ENCODE measurements at places on chromosomes 11 and 22.

DNA sequence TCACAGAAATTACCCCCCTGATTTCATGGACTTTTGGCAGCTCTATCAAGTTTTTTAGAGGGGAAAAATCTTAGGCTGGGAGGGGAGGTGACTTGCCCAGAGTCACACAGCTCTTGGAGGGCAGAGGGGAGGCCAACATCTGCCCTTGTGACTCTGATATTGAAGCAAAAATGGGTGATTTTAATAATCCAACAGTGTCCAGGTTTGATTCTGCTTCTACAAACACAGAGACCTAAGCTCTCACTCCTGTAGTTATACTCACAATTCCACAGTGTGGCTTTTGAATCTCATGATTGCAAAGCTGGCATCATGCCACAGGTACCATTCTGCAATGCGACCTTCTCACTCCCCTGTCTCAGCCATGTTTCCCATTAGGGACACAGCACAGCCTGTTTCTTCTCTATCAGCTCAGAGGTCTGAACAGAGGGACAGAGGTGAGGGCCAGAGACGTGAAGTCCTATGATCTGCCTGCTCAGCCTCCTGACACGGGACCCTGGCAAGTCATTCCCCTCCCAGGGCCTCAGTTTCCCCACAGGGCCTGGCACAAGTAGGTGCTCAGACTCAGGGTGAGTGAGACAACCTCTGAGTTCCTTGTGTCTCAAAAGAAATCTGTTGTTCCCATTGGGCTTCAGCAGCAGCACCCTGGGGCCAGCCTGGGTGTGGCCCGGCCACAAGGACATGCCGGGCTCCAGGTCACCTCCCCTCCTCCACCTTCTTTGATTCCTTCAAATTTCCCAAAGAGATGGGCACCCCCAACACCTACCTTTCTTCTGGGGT is 766 bp downstream of the APOL2 start:
- no peak for DNase-seq

- no peak for DNase-seq
Observed at GRCh38 chr11:44755556-44756523, 29.1 kb downstream of the TSPAN18 start.

GRCh38 chr11:71253794-71254193 is 1.4 kb upstream of the SHANK2 start:
- DNase-seq: no peak

- DNase-seq: no peak
Observed at GRCh38 chr11:104408630-104409029, 244.7 kb upstream of the PDGFD start.

DNA sequence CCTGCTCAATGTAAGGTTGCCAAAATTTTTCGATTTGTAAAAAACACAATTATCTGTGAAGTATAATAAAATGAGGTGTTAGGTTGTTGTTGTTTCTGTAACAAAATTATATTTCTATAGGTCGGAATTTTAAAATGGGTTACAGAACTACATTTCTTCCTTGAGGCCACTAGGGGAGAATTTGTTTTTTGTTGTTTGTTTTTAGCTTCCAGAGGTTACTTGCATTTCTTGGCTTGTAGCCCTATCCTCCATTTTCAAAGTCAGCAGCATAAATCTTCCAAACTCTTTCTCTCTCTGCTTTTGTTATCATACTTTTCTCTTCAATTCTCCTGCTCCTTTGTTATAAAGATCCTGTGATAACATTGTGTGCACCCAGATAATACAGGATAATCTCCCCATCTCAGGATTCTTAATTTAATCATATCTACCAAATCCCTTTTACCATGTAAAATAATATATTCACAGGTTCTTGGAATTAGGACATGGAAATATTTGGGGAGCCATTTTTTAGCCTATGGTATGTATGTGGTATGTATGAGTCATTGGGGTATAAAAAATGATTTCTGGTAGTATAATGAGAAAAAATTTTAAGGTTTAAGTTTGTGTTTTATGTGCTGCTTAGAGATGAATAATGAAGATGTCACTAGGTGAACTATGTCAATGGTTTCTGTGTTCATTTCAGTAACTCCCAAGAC is 9.4 kb upstream of the PATL1 start:
- no peak for DNase-seq

DNA sequence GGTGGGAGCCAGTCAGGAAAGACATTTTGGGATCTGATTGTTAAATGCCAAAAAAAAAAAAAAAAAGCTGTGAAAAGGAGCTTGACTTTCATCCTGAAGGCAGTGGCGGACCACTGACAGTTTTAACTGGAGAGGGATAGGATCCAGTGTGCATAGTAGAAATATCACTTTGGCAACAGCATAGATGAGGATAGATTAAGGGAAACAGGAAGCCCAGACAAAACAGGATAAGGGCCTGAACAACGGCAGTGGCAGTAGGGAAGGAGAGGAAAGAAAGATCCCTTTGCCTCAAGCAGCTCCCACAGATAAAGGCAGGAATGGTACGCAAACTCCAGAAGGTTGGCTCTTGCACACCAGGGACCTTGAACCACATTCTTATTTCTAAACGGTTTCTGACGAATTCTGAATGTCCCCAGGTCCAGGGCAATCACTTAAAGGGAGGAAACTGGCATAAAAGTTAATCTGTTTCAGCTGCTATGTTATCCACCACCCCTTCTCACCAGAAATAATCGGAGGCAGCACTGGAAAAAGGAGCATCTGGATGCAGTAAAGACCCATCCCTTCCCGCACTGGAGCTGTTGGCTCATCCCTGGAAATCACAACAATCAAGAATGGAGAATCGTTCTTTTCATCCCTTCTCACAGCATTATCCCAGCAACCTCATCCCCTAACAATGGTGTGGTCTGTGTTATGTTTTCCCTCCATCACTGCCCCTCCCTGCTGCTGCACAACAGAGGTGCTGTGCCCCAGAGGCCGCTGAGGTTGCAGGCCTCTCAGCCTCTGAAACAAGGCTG is 99.1 kb downstream of the GAB2 start:
- DNase-seq: no peak

GRCh38 chr11:121337740-121338272 is 45.2 kb downstream of the SC5D start:
- DNase-seq: no peak

GRCh38 chr11:35641171-35641897 is 21.2 kb upstream of the TRIM44 start:
- no peak for DNase-seq

GRCh38 chr22:35582218-35582860 is 34.8 kb downstream of the MB start:
- DNase-seq: no peak

DNA sequence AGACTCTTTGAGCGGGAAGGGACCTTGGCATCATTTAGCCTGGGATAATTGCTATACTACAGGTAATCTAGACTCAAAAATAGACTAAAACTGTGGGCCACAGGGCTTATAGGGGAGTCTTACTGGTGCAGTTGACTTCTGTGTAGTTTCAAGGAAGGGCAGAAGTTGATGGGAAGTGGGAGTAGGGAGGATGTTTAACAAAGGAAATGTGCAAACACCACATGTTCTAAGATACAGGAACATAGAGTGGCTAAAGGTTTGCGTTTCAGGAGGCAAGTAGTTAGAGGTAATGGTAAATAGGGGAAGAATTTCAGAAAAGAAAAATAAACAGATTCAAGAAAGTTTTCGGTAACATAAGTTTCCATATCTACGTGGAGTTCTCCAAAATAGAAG is 14.4 kb upstream of the SORL1 start:
- no peak for DNase-seq

GRCh38 chr11:69661413-69661715 is 13.8 kb downstream of the LTO1 start:
- no peak for DNase-seq

DNA sequence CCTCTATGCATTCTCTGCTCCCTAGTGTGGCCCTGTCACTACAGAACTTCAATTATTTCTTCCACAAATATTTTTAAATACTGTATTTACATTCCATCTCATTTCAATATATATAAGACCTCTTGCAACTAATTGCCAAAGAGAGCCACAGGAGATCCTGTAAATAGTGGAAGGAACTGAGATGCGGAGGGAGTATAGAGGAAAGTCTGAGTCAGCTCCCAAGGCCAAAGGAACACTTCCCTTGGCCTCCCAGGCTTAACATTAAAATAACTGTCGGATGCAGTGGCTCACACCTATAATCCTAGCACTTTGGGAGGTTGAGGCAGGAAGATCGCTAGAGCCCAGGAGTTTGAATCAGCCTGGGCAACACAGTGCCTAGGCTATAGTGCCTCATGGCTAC is 31.2 kb downstream of the RBFOX2 start:
- DNase-seq: no peak

GRCh38 chr11:76371170-76371569 is 9.8 kb downstream of the THAP12 start:
- DNase-seq: peak; percentile 21

GRCh38 chr22:17866127-17866526 is 91.9 kb upstream of the BID start:
- no peak for DNase-seq

- DNase-seq: no peak
Observed at GRCh38 chr11:57387289-57388030, 3.0 kb downstream of the PRG2 start.

- DNase-seq: peak; percentile 22
Observed at GRCh38 chr22:37259540-37260029, 15.5 kb upstream of the RAC2 start.

DNA sequence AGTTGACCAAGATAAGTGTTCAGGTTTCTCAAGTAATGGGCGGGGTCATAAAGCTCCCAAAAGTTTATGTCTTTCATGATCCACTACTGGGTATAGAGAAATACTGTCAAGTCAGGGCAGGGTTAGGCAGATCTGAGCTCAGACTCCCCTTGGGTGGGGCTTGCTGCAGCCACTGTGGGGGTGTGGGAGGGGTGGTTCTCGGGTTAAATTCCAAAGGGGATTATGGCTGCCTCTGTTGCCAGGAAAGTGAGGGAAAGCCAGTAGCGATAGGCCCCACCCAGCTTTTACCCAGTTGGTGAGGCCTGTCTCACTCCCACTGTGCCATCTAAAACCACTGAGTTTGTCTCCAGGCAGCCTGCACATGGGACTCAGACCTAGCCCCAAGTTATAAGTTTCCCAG is 37.8 kb downstream of the DLG2 start:
- DNase-seq: no peak

GRCh38 chr11:35853971-35854370 is 89.9 kb upstream of the LDLRAD3 start:
- DNase-seq: no peak

GRCh38 chr22:29143941-29144785 is 61.5 kb upstream of the EMID1 start:
- DNase-seq: no peak

- DNase-seq: no peak
Observed at GRCh38 chr11:110077831-110078325, 15.3 kb upstream of the ZC3H12C start.

GRCh38 chr11:95832763-95833162 is 42.5 kb downstream of the CEP57 start:
- DNase-seq: no peak

GRCh38 chr11:64763526-64764039 is 3.8 kb upstream of the PYGM start:
- no peak for DNase-seq

DNA sequence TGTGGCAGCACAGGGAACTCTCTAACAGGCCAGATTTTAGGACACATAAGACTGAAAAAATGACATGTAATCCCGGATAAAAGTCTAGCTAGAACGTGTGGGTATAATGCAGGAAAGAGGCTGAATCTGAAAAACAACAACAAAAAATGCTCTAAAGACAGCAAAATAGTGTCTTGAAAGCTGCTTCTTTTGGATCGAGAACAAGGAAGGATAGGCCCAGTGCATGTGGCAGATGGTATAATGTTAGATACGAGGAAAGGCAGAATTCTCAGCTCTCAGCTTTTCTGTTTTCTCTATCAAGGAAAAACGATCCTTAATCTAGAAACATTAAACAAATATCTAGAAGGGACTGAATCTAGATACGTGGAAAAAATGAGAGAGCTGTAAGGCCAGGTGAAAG is 33.8 kb upstream of the PARVA start:
- no peak for DNase-seq

- no peak for DNase-seq
Observed at GRCh38 chr11:84501750-84502149, 1125.4 kb downstream of the DLG2 start.

- DNase-seq: no peak
Observed at GRCh38 chr11:26142891-26143290, 189.0 kb upstream of the ANO3 start.

DNA sequence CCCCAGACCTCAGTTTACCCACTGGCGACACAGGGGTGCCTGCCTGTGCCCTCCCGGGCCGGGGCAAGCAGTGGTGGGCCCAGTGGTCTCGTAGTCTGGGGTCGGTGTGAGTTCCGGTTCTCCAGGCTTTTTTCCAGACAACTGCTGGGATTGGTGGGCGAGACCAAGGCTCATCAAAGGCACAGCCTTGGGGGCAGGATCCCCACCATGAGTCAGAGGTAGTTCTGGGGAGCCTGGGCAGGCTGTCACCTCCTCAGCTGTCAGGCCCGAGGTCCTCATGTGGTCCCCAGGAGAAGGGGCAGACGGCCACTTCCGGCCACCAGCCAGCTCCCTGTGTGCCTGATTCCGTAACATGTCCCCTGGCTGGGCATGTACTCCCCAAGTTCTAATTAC is 827 bp upstream of the MUC2 start:
- DNase-seq: no peak

DNA sequence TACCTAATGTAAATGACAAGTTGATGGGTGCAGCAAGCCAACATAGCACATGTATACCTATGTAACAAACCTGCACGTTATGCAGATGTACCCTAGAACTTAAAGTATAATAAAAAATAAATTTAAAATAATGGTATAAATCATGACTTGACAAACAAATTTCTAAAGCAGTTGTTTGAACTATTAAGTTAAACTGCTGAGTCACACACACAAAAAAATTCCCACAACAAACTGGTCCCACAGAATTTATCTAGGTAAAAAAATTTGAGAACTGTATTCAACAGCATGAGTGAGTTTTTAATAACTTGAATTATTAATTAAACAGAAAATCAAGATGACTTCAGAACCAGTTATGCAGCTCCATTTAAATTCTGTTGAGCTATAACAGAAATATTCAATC is 186.0 kb upstream of the SOX6 start:
- no peak for DNase-seq

GRCh38 chr11:108797578-108798100 is 132.8 kb downstream of the DDX10 start:
- DNase-seq: no peak

DNA sequence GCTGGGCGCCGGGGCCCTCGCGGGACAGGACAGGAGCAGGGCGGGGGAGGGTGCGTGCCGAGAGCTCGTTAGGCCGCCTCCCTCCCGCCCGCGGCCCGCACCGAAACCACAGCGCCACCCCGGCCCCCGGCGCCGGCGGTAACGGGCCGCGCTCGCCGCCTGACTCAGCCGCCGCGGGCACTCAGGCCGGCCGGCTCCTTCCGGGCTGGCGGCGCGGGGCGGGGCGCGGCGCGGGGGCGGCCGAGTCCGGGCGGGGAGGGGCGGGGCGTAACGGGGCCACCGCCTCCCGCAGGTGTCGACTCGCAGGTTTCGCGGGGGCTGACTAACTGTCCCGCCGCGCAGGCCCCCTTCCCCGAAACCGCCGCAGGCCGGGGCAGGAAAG is at the start of gene AP5B1:
AP5B1 (minus strand) TSS at position 207 of the 382 bp plus-strand sequence. CDS start 385 bp downstream, outside the sequence.
- peak; percentile 73 for DNase-seq

DNA sequence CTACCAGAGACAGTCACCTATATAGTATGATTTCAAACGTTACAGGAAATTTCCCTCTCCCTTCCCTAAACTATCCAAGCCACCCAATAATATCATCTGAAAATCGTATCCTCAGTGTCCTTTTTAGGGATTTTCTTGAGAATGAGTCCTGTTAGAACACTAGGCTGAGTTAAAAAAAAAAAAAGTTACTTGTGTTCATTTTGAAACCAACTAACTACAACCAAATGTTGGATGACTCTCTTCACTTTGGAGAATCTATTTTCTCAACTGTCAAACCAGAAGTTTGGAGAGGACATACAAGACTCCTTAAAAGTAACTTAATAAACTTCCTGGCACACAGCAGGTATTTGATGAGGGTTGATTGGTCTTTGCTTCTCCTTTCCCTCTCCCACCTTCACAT is 183.2 kb upstream of the SESN3 start:
- no peak for DNase-seq

Measured in stimulated activated CD4-positive, alpha-beta T cell treated with anti-CD3 and anti-CD28 coated beads, Interleukin-4, amount 100 ng/mL, for 1 hour (primary cell).